ENCODE measurements at places on chromosomes 11 and 22. TPM values are rescaled to one million over a fixed set of nuclear protein-coding genes. Genes with fewer than 3 reads are reported as not detected.

DNA sequence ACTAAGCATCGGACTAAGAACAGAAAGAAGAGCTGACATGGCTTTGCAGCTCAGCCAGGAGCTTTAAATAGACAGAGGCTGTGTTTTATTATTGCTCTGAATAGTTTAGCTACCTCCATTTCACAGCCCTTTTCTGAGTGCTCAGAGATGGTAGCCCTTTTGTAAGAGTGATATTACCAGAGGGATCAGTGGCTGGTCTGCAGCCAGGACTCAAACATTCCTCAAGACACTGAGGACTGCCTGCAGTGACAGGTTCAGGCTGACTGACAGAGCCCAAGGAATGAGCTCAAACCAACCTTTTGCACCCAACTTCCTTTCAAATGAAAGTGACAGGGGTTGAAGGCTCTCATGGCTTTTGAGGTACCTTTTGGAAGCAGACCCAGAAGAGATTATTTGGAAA is 189.0 kb downstream of the DDX10 start:
- DNase-seq = no peak

DNA sequence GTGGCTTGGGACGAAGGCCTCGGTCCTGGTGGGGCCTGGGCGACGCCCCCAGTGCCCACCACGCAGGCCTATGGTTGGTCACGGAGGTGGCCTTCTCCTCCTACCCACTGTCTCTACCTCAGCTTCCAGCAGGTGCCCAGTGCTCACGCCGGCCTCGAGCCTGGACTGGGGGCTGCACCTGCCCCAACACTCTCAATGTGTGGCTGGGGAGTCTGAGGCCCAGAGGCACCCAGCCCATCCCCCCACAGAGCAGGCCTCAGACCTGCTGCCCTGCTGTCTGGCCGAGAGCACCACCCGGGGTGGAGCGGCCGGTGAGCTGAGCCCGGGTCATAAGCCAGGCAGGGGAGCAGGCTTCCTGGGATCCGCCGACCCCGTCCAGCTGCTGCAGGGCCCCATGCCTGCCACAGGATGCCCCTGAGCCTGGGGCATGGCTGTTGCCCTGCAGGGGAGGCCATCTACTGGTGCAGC is 28.6 kb upstream of the MUC5AC start:
- DNase-seq = no peak

Gene DENND6B
- 2.9 TPM for total RNA-seq

GRCh38 chr11:15942126-15942525 is 414.2 kb downstream of the SOX6 start:
- DNase-seq = no peak

Measured in skin of body (tissue), 3 donors.